ENCODE measurements at places on chromosomes 6 and 20. TPM values are rescaled to one million over a fixed set of nuclear protein-coding genes. Genes with fewer than 3 reads are reported as not detected.

DNA sequence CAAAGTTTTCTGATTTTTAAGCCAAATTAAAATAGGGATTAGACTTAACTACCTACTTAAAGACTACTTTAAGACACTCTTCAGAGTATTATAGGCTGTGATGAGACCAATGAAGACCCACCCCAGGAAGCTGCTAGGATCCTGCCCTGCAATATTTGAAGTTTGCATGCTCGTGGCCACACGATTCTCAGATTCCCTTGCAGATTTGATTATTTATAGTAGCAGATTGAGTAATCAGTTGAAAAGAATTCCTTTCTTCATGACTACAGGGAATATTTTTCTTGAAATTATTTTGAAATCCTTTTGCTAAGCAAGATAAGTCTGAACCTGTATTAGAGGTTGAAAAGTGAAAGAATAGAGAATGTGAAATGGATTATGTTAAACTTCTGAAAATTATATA lies 122.3 kb downstream of the B3GAT2 start:
- DNase-seq: peak; percentile 21

DNA sequence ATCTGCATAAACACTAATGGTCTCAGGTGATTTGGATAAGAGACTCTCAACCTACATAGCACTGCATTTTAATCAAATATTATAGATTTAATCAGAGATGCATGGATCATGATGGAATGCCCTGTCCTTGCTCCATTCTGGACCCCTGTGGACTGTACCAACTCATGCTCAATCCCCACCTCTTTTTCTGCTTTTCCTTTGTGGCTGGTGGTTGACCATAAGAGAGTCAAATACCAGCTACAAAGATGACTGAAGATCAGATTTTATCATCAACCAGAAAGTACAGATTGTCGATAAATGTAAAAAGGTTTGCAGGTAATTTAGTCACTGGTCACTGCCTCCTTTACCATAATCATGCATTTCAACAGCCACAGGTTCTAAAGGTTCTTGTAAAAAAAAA lies 116.2 kb downstream of the ME1 start:
- DNase-seq: no peak

GRCh38 chr6:104322841-104323240 lies 536.9 kb downstream of the HACE1 start:
- DNase-seq: no peak

GRCh38 chr20:19223640-19224039 lies 11.2 kb downstream of the SLC24A3 start:
- no peak for DNase-seq

- DNase-seq: no peak
Measured at GRCh38 chr6:56072856-56073255, 174.5 kb downstream of the COL21A1 start.

- no peak for DNase-seq
Measured at GRCh38 chr6:110287462-110288341, 70.4 kb downstream of the METTL24 start.

- no peak for DNase-seq
Measured at GRCh38 chr6:107413966-107414645, 45.3 kb downstream of the PDSS2 start.

DNA sequence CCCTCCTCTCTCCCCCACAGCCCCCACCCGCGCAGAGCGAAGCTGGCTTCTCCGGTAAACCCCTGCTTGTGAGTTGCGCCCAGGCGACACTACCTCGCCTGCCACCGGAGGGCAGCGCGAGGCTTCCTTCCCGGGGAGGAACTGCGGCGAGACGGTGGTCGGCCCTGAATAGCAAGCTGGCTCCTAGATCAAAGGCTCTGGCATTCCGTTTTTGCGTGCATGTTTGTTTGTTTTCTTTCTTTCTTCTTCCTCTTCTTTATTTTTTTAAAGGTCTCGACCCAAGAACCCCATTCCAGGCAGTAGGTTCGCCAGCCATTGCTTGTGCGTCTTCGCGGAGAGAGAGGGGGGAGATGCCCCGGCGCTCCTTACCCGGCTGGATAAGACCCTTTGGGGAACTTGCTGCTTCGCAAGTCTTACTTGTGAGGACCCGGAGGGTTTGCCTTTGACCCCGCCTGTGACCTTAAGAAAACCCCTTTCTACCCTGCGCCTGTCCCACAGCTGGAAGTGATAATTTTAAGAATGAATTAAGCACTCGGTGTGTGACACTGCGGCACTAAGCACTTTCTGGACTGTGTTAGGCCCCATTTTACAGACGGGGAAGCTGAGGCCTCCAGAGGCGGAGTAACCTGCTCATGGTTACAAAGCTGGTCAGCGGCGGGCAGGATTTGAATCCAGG lies 92.7 kb upstream of the SIRPA start:
- no peak for DNase-seq

DNA sequence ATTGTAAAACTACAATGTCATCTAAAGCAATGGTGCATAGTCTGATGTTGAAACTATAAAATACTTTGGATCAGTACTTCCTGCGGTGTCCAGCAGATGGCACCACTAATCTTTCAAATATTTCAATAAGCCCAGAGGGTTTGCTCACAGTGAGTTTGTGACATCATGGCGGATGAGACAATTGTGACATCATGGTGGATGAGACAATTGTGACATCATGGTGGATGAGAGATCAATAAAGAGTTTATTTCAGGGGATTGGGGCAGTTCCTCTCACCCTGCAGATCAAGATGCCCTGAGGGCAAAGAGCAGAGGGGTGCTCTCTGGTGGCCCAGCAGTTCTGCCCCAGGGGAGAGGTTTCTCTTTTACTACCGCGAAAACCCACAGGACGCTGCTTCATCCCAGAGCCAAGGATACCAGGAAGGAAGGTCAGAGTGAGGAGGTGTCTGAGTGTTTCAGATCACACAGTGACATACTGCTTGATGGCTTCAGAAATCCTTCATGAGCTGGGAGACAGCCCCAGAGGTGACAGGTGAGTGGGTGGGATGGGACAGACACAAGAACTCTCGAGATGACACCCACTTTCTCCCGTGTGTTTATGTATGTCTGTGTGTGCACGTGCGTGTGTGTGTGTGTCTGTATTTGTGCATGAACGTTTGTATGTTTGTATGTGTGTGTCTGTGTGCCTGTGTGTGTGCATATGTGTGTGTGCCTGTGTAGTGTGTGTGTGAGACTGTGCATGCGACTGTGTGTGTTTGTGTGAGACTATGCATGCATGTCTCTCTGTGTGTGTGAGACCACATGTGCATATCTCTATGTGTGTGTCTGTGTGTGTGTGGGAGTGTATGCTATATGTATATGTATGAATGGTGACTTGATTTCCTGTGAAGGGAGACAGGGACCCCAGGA lies 7.3 kb upstream of the ULBP2 start:
- DNase-seq: peak; percentile 39

GRCh38 chr6:11356404-11357155 lies 124.1 kb upstream of the NEDD9 start:
- DNase-seq: no peak

GRCh38 chr6:168640768-168641167 lies 199.8 kb downstream of the SMOC2 start:
- no peak for DNase-seq

DNA sequence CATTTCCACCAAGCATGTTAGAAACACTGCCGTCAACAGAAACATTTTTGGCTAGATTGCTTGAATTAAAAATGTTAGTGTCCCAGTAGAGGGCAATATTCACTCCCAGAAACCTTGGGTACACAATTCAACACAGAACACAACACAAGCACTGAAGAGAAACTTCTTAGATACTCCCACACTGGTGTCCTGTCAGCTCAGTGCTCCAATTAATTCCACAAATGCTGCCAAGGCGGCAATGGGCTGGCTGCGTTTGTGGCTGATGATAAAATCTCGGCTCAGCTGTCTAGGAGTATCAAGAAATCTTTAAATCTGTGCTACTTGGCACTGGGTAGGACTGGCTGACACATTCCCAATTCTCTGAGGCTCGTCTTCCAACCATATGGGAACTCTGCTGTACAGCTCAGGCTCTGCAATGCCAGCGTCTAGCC lies 39.3 kb downstream of the BEND3 start:
- no peak for DNase-seq

DNA sequence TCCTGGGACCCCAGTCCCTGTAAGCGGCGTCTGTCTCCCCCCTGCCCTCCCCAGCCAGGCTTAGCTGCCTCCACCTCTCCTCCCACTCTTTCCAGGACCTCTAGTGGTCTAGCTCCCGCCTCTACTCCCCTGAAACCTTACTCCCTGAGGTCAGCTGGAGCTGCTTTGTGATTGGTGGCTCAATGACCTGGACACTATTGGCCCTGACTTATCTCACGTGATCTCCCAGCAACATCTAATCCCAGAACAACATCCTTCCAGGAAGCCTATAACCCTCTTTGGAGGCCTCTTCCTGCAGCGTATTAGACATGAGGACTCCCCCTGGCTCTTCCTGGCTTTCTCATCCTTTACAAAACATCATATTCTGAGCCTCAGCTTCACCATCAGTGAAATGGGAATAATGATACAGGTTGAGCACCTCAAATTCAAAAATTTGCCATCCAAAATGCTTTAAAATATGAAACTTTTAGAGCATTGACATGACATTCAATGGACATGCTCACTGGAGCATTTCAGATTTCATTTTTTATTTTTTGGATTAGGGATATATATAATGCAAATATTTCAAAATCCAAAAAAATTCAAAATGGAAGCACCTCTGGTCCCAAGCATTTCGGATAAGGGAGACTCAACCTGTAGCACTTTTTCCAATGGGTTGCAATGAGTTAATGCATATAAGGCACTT lies 16.3 kb upstream of the SRC start:
- no peak for DNase-seq

BTN1A1 gene
- polyA plus RNA-seq: not detected

DNA sequence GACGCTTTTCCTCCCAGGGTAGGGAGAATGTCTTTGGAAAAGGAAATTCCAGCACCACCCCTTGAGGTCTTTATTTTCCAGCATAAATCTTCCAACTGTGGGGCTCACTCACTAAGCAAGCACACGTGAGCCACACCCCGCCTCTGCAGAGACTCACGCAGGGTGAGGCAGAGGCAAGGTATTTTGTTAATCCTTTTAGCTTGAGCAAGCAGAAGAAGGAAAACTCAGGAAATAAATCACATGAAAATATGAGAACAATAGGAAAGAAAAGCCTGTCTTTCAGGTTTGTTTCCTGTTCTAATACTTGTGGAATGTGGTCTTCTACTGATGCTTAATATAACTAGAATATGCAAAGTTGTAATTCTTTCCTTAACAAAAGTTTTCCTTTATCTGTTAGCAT lies 4.1 kb upstream of the PHACTR2 start:
- no peak for DNase-seq

RNASET2 gene
- 25.2 TPM for polyA plus RNA-seq

DNA sequence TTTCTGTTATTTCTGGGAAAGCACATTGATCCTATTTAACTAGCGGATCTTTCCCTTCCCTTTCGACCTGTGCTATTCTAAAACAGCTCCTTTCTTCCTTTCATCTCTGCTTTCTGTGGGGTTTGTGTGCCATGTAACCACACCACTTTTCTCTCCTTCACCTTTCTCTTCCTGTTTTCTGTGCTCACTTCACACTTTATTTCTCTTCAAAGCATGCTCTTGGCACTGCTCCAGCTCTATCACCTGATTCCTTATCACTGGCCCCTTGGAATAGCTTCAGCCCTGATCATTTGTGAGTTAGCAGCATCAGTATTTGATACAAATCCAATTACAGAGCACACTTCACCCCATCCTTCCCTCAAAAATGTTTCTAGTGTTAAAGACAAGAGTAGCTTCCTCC lies 8.1 kb upstream of the METTL24 start:
- no peak for DNase-seq

DNA sequence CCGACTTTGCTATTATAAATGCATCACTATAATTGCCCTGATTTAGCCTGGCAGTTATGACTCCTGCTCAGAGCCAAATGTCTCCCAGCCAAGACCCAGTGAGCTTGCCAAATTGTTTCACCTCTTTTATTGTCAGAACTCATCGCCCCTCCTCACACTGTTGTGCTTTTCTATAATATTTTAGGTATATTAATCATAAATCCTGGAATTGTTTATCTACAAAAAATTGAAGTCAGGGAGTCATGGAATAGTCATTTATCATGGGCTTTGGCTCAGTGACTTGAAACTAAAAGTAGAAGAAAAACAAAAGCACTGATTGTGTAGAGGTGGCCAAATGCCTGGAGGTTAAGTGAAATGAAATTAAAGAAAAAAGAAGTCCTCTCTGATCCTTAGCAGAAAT lies 85.6 kb downstream of the PFDN4 start:
- no peak for DNase-seq

GRCh38 chr20:5354901-5355300 lies 38.1 kb upstream of the PROKR2 start:
- DNase-seq: no peak

DNA sequence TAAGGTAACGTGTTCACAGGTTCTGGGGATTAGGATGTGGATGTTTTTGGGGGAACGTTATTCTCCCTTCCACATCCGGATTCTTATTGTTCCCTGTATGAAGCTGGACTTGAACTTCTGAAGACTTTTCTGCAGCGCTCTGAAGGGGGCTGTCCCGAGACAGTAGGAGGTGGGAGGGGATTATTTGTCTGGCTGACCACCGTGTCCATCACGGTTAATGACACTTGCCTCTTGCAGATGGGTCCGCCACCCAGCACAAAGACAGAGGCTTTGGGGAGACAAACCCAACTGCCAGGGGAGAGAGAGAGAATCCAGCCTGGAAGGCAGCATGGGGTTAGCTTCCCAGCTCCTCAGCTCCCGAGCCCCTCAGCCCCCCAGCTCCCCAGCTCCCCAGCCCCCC lies 16.7 kb downstream of the ZDHHC14 start:
- DNase-seq: no peak

- DNase-seq: no peak
Measured at GRCh38 chr20:13028001-13028400, 19.2 kb downstream of the SPTLC3 start.

- DNase-seq: no peak
Measured at GRCh38 chr6:159969204-159969912, 476 bp downstream of the IGF2R start.

DNA sequence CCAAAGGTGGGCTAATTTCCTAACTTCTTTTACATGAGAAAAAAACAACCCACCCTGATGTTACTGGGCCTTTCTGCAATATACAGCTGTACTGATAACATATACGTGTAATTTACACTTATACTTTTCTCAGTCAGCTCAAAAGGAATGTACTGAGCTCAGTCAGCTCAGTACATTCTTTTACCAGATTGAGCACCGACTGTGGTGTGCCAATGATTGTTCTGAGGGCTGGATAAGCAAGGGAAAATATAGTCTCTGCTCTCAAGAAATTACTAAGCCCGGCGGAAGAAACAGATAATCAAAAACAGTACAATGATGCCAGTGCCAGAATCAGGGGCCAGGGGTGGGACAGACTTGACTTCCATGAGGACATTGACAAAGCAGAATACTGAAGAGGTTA lies 10.0 kb upstream of the BLOC1S5 start:
- no peak for DNase-seq

PNPLA1 gene
- polyA plus RNA-seq: not detected

- DNase-seq: no peak
Measured at GRCh38 chr6:148557796-148558321, 189.0 kb upstream of the UST start.

- no peak for DNase-seq
Measured at GRCh38 chr6:153108315-153108714, 22.8 kb downstream of the RGS17 start.

MPIG6B gene
- not detected for polyA plus RNA-seq

All from AG04450 (cell line).